ENCODE measurements at places on chromosomes 5 and 9.
A peak's percentile ranks its signal among the peaks of the same experiment; 100 is the strongest.

DNA sequence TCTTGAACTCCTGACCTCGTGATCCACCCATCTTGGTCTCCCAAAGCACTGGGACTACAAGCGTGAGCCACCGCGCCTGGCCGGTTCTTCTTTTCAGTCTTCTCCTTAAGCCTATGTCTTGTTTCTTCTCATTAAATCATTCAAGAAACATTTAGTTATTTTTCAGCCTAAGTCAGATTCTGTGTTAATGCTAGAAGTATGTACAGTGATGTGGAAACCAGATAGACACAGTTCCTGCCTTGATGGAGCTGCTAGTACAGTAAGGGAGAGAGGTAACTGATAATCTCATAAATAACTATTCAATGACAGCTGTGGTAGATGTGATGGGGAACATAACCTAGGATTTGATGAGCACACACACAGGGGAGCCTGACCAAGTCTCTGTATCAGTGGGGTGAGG is 46.3 kb upstream of the NR3C1 start:
- DNase-seq, result no peak

DNA sequence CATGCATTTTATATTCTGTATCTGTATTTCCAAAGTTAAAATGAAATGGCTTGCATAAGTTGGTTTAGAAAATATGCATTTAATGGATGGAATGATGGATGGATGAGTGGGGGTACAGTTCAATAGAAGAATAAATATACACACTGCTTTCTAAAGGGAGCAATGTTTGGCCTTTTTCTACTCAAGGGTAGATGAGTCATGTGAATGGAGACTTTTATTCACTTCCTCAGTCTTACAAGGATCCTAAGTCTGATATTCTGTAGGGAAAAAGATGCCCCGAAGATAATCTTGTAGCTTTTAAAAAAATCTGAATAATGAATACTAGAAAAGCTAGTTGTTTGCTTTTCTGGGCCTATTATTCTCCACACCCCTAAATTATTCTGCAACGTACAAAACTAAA is 2112.1 kb downstream of the MAT2B start:
- no peak for DNase-seq

- DNase-seq, result no peak
These were observed 27.4 kb upstream of the ANKRD34B start for GRCh38 chr5:80597500-80597899.

- DNase-seq, result no peak
These were observed 13.1 kb upstream of the SLC12A7 start for GRCh38 chr5:1125030-1125357.

- no peak for DNase-seq
These were observed 57.4 kb downstream of the SEMA4D start for GRCh38 chr9:89440548-89440947.

DNA sequence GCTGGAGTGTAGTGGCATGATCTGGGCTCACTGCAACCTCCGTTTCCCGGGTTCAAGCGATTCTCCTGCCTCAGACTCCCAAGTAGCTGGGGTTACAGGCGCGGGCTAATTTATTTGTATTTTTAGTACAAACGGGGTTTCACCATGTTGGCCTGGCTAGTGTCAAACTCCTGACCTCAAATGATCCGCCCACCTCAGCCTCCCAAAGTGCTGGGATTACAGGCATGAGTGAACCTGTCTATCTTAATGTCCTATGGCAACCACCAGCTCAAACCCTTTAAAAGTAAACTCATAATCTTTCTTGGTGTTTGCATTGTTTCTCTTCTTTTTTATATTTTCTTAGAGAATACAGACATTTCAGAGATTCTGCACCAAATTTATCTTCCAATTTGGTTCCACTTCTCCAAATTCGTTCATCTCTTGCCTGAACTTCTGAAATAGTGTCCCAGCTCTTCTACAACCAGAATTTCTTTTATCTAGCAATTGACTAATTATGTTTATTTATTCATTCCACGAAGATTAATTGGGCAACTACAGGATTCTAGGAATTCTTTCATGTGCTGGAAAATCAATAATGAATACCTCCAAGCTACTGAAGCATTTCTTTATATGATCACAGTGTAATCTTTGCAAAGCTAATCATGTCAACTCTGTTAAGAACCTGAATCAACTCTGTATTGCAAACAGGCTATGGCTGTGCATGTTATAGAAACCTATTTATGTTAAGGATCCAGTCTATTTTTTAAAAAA is 60.0 kb upstream of the TYRP1 start:
- no peak for DNase-seq

GRCh38 chr5:176619203-176619568 is 9.2 kb upstream of the GPRIN1 start:
- DNase-seq, result peak; percentile 89

GRCh38 chr5:28216939-28217360 is 1178.6 kb upstream of the CDH9 start:
- DNase-seq, result no peak

DNA sequence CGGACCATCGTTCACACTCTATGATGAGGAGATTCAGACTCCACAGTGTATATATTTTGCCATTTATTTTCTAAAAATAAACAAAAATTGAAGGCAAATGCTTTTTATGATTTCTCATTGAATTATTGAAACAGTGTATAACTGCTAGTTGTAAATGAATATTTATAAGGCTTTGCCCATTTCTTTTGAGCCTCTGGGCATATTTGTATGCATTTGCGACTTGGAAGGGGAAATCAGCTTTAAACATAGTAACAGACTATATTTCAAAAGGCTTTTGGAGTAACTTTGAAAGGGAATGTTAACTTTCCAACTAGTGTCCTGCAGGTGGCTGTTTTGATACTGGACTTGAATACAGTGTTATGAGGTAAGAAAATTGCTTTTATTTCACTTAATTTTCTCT is 26.0 kb downstream of the MRPL22 start:
- no peak for DNase-seq

DNA sequence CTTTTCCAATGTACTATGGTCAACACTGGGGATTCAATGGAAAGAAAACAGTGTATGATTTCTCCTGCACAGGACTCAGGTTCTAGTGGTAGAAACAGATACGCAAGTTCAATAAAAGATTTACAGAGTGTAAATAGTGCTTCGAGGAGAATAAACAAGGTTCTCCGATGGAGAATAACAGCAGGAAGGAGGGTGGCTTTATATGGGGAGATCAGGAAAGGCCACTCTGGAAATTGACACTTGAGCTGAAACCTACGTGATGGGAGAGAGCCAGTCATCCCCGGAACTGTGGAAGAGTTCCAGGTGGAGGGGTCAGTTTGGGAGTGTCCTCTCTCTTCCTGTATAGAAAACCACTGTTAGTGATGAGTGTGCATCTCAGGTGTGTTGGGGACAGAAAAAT is 65.9 kb downstream of the GARNL3 start:
- DNase-seq, result no peak

GRCh38 chr5:35819668-35820067 is 37.0 kb upstream of the IL7R start:
- no peak for DNase-seq

- DNase-seq, result no peak
These were observed 70.2 kb upstream of the TUT7 start for GRCh38 chr9:86424251-86424891.

GRCh38 chr5:163916861-163917260 is 411.4 kb downstream of the MAT2B start:
- no peak for DNase-seq

GRCh38 chr5:104564530-104564929 is 1001.9 kb upstream of the NUDT12 start:
- no peak for DNase-seq

- no peak for DNase-seq
These were observed 39.0 kb upstream of the OSMR start for GRCh38 chr5:38806775-38807258.

GRCh38 chr9:20997503-20998076 is 33.9 kb downstream of the HACD4 start:
- no peak for DNase-seq

DNA sequence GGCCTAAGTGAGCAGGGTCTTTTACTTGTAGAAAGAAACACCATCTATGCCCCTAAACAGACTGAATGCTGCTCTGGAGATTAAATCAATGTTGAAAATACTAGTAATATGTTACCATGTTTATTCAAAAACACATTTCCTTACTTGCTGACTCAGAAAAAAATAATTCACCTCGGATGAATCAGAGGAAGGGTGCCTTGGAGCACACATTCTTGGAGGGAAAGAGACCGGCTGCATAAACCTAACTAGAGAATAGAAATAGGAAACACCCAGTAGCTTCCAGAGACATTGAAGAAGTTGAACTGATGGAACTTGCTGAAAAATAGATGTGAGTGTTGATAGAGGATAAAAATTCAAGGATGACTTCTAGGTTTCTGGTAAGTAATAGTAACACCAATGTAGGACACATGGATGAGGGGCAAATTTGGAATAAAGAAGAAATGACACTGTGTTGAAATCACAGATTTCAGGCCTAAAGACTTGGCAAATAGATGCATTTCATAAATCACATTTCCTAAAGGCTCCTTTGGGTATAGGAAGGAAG is 76.9 kb upstream of the MINAR2 start:
- DNase-seq, result no peak

GRCh38 chr5:181173420-181174342 is 26.3 kb downstream of the OR2V2 start:
- no peak for DNase-seq

- no peak for DNase-seq
These were observed 49.5 kb upstream of the SARDH start for GRCh38 chr9:133787754-133788025.

DNA sequence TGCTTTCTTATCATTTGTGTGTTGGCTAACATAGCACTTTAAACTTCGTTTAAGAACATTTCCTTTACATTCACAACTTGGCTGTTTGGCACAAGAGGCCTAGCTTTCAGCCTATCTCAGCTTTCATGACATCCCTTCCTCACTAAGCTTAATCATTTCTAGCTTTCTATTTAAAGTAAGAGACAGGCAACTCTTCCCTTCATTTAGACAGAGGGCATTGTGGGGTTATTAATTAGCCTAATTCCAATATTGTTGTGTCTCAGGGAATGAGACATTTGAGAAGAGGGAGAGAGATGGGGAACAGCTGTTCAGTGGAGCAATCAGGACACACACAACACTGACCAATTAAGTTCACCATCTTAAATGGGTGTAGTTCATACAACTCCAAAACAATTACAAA is 51.0 kb upstream of the OR2K2 start:
- no peak for DNase-seq

DNA sequence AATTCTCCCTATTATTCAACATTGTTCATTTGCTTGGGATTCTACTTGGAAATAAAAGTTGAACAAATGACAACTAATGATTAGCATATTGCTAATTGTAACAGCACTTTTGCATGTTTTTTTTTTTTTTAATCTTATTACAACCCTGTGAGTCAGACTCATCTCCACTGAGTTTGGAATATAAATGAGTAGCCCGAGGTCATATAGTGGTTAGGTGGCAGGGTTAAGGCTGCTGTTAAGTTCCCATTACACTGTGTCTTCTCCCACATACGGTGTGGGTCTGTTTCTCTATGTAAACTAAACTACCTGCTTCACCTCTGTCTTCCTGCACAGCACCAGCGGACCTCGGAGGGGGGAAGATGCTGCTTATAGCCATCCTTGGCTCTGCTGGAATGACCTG is 92.4 kb downstream of the EQTN start:
- no peak for DNase-seq

DNA sequence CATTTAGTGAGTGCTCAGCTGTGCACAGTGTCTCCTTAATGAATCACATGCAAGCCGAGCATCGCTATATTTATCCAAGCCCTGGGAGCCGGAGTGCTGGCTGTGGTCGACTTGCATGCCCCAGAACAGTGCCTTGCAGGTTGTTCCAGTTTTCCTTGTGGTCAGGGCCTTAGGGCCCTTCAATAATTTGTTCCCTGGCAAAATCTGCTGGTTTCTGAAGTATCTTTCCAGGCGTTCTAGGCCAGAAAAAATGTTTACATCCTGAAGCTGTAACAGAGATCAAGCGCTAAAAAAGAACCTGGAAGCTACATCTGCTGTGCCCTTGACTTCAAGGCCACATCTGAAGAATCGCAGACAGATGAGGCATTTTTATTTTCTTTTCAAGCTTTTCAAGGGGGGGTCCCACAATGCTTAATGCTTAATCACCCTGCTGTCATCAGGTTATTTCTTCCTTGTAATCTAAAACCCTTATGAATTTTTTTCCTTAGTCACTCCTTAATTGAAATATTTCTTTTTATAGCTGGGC is 105.8 kb downstream of the DOCK2 start:
- DNase-seq, result no peak

DNA sequence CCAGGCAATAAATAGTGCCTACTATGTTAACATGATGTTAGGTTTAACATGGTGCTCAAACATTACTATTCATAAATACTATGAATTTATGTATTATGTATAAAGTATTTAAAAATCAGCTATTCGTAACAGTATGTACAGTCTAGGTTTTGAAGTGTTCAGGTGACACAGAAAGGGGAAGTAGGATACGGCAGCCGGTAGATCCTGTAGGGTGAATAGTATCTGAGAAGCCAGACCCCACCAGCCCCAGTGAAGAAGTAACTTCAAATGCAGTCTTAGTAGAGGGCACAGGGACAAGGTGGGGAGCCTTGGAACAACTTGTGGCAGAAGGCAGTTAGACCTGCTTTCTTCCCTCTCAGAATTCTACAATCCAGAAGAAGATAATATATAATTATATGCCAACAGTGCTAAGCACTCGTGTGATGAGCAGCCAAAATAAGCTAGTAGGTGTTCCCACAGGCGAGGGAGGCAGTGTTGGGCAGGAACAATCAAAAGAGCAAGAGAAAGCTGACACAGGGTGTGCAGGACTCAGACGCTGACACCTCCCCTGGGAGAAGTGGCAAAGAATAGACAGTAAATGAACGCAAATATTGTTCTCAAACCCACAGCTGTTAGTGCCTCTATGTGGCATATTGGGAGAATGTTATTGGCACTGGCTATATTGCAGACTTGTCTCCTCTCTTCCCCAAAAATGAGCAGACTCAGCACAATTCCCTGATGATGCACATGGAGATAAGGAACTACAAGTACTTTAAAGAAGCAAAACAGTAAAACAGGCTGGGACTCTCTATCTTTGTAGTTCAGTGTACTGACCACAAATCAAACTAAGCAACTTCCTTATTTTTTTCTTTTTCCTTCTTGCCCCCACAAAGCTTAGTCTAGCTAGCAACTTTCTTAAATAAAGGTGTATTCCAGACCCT is 4.6 kb downstream of the ZNF367 start:
- DNase-seq, result no peak

GRCh38 chr5:174189654-174190541 is 144.4 kb downstream of the NSG2 start:
- DNase-seq, result no peak

All from neuronal stem cell (in vitro differentiated cells).